ENCODE measurements at places on chromosomes 1 and 21. TPM values are rescaled to one million over a fixed set of nuclear protein-coding genes. Genes with fewer than 3 reads are reported as not detected.

The MPL gene
- not detected for total RNA-seq

The EXTL1 gene
- not detected for total RNA-seq

- DNase-seq, result no peak
- peaks cover 9% of the 10 kb centered on the region for H3K4me1 ChIP-seq
- H3K27me3 ChIP-seq, result no peaks in the 10 kb centered on the region
- H3K27ac ChIP-seq, result no peak overlapping the region
- no peak overlapping the region for H3K4me3 ChIP-seq
- no peaks in the 10 kb centered on the region for H3K36me3 ChIP-seq
These were observed 3.8 kb downstream of the DVL1 start for GRCh38 chr1:1345384-1345783.

- no peaks in the 10 kb centered on the region for H3K4me1 ChIP-seq
- H3K27me3 ChIP-seq, result no peaks in the 10 kb centered on the region
- H3K27ac ChIP-seq, result no peak overlapping the region
- no peak overlapping the region for H3K4me3 ChIP-seq
- no peaks in the 10 kb centered on the region for H3K36me3 ChIP-seq
These were observed 1.8 kb downstream of the TNNI3K start for GRCh38 chr1:74237035-74237434.

DNA sequence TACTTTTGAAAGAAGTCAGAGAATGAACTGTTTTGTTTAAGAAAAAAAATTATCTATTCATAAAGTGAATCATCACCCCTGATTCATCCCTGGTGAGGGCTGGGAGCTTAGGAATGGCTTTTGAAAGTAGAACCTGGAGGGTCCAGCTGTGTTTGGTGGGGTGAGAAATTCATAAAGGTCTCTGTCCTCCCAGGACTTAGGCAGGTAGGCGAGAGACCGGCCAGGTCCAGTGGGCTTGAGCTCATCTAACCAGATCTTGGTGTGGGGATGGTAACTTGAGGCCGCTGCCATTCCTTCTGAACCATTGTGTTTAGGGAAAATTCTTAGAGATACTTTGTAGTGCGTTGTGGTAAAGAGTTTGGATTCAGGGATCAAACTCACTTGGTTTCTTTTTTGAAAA, 156.8 kb upstream of the TNR start:
- H3K4me1 ChIP-seq, result no peaks in the 10 kb centered on the region
- DNase-seq, result no peak
- no peaks in the 10 kb centered on the region for H3K27me3 ChIP-seq

GRCh38 chr1:240946926-240947325, 335.0 kb upstream of the GREM2 start:
- no peak overlapping the region for H3K27ac ChIP-seq
- no peak for DNase-seq
- no peaks in the 10 kb centered on the region for H3K4me1 ChIP-seq
- no peaks in the 10 kb centered on the region for H3K27me3 ChIP-seq
- H3K4me3 ChIP-seq, result no peak overlapping the region
- H3K36me3 ChIP-seq, result no peaks in the 10 kb centered on the region

GRCh38 chr1:101438359-101438758, 201.5 kb downstream of the S1PR1 start:
- H3K4me1 ChIP-seq, result no peaks in the 10 kb centered on the region
- H3K4me3 ChIP-seq, result no peak overlapping the region
- no peaks in the 10 kb centered on the region for H3K27me3 ChIP-seq
- DNase-seq, result no peak
- H3K36me3 ChIP-seq, result no peaks in the 10 kb centered on the region

GRCh38 chr1:30889511-30889910, 19.0 kb downstream of the SDC3 start:
- no peak for DNase-seq
- H3K27me3 ChIP-seq, result no peaks in the 10 kb centered on the region
- H3K4me1 ChIP-seq, result no peaks in the 10 kb centered on the region
- no peak overlapping the region for H3K27ac ChIP-seq
- H3K4me3 ChIP-seq, result no peak overlapping the region

Data from naive thymus-derived CD4-positive, alpha-beta T cell (primary cell).